ENCODE measurements at places on chromosomes 3 and 15.

- DNase-seq: no peak
These were observed 194.9 kb downstream of the ARRDC4 start for GRCh38 chr15:98155356-98155755.

- DNase-seq: no peak
These were observed 78.1 kb downstream of the LRRFIP2 start for GRCh38 chr3:37096288-37096687.

- DNase-seq: no peak
These were observed 96.7 kb upstream of the KCNMB2 start for GRCh38 chr3:178439504-178439903.

DNA sequence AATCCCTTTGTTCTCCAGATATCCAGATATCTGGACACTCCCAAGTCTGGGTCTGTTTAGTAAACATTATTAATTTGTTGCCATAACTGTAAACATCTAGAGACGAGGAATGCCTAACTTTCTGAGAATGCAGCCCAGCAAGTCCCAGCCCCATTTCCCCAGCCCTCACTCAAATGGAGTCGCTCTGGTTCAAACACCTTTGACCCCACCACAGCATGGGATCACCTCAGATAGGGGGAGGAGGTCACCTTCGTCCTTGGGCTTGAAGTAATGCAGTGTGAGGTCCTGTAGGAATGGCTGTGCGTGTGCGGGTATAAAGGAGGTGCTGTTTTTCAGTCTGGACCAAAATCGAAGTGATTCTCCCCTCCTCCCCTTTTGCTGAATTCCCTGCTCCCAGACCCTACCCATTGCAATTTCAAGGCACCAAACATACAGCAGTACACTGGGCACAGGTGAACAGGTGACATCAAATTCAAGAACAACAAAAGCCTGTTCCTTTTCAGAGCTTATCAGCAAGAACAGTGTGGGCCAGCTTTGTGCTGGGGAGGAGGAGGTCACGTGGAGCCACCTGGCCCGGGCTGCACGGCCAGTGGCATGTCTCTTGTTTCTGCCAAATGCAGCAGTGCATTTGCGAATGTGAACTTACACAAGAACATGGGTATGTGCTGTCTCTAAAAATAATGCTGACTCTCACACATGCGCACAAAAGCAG, 57.5 kb upstream of the TRPM1 start:
- DNase-seq: no peak

GRCh38 chr3:9986230-9986725, 363 bp downstream of the EMC3 start:
- no peak for DNase-seq

- DNase-seq: no peak
These were observed 16.1 kb downstream of the ATP10A start for GRCh38 chr15:25847051-25847450.

- no peak for DNase-seq
These were observed 54.2 kb upstream of the RPL32 start for GRCh38 chr3:12895391-12896062.

DNA sequence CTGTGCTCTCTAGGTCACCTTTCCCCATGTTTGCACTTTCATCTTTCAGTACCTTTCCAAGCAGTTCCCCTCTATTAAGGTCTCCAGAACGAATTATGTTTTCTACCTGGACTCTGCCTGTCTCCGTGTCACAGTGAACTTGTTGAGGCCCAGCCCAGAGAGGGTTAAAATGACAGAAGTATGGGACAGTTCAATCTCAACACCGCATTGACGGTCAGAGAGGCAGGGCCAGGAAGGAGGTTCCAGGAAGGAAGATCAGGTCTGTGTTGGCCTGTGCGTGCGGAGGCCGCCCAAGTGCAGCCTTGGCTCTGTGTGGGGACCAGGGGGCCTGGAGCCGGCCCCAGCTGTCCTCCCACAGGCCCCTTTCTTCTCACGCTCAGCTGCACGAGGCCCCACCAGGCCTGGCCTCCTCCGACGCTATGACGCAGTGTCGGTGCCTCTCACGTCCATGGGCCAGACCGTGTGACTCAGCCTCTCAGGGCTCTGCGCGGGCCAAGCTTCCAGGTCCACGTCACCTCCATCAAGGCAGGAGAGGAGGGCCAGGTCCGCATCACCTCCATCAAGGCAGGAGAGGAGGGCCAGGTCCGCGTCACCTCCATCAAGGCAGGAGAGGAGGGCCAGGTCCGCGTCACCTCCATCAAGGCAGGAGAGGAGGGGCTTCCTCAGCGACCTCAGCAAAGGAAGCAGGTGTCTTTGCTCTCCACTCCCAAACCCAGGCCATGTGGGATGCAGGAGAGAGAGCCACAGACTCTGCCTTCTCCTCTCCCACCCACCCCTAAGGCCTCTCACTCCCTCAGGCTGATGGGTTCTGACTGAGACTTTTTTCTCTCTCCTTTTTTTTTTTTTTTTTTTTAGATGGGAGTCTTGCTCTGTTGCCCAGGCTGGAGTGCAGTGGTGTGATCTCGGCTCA, 83.1 kb downstream of the CPN2 start:
- no peak for DNase-seq

DNA sequence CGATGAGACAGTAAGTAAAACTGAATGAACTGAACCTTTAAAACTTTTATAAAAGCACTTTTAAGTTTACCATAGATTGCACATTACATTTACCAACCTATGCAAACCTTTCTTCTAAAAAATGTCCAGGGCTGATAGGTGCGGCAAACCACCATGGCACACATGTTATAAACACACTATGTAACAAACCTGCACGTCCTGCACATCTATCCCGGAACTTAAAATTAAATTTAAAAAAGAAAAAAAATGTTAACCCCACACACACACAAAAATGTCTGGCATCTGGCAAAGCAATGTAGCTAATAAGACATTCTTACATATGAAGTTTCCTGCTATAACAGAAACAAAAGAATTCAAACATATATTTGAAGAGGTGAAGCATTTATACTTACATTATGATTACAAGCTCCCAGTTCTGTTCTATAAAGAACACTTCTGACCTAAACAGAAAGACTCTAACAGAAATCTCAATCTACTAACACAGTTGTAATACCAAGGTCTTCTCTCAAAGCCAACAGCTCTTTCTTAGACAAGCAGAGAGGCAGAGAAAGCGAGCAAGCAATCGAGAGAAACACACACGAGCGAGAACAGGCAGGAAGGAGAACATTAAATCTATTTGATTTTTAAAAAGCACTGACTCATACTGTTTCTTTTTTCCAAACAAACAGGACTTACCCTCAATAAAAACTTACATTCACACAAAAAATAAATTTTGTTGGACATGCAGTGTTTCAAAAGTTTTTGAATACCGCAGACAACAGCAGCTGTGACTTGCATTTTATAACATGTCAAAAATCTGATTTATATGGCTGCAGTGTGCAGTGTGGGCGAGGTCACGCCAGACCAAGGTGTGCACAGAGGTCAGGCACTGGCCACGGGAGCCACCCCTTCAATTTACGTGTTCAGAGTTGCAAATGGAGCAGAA, at the start of gene NRG4:
Gene NRG4, minus strand, starts transcription at position 798 of the 925 bp plus-strand sequence. CDS start 1,194 bp downstream, outside the sequence.
- DNase-seq: no peak

DNA sequence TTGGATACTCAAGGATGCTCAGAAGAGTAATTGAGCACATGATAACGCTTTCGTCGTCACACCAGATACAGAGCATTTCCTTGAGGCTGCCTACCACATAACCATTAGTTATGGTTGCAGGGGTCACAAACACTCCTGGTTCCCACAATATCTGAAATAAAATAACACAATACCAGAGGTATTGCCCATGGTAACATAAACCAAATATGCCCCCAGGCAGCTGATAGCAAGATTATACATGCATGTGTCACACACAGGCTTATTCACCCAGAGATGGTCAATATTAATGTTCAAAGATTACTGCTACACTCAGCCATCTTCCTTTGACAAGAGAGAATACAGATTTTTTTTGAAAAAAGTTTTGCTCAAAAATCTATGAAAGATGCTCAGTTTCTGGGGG, 7.3 kb downstream of the RPL39L start:
- no peak for DNase-seq

GRCh38 chr3:97896547-97896946, 74.7 kb downstream of the CRYBG3 start:
- DNase-seq: no peak

DNA sequence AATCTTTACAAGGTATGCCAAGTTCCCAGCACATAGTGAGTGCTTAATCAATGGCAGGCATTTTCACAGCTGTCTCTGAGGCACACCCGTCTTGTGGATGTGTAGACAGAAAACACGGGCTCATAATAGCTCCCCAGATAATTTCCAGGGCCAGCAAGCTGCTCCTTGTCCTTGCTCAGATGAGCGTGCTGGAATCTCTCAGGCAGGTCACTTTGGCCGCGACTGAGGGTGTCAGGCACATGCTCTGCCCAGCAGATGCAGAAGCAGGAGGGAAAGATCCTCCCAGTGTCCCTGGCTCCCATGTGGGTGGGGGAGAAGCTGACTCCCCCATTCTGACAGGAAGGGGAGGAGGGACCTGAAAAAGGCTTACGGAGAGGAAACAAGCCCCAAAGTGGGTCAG, 35.6 kb upstream of the SLC6A1 start:
- no peak for DNase-seq

GRCh38 chr3:158671821-158672214, 630 bp downstream of the LXN start:
- no peak for DNase-seq

DNA sequence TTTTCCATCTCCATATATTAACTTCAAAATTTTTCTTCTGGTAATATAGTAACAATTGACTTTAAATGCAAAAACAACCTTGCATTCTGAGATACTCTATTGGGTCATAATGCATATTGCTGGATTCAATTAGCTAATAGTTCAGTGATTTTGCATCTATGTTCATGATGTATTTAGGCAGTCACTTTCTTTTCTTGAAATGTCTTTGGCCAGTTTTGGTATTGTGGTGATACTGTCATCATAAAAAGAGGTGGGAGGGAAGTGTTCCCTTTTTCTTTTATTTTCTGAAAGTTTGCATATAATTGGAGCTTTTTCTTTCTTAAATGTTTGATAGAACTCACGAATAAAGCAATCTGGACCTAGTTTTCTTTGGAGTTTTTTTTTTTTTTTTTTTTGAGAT, 67.4 kb upstream of the ZNF148 start:
- no peak for DNase-seq

DNA sequence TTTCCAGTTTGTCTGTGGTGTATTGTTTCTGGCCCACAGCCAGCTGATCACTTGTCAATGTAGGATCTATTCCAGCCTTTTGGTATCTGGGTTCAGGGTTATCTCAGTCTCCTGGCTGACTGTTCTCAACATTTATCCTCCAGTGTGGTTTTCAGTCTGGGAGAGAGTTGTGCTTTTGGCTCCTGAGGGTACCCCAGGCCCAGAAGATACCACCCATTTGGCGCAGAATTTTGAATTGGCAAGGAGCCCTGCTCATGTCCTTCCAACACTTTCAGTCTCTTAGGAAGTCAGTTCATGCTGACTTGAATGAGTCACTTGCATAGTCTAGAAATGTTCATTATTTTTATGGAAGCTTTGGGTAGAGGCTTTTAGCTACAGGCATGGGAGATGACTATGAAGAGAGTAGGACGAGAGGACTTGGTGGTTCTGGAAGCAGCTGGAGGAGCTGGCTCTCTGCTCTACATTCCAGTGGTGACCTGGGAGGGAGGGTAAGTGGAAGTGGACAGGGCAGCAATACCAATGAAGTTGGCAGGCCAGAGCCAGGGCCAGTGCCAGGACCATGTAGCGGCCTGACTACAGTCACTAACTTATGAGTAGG, 7.2 kb downstream of the POLR2H start:
- DNase-seq: no peak

GRCh38 chr3:42492508-42493080, 9.8 kb upstream of the VIPR1 start:
- DNase-seq: no peak

- no peak for DNase-seq
These were observed 1.1 kb downstream of the BAHD1 start for GRCh38 chr15:40441565-40442531.

GRCh38 chr3:58379351-58380073, 46.8 kb downstream of the PXK start:
- DNase-seq: no peak

DNA sequence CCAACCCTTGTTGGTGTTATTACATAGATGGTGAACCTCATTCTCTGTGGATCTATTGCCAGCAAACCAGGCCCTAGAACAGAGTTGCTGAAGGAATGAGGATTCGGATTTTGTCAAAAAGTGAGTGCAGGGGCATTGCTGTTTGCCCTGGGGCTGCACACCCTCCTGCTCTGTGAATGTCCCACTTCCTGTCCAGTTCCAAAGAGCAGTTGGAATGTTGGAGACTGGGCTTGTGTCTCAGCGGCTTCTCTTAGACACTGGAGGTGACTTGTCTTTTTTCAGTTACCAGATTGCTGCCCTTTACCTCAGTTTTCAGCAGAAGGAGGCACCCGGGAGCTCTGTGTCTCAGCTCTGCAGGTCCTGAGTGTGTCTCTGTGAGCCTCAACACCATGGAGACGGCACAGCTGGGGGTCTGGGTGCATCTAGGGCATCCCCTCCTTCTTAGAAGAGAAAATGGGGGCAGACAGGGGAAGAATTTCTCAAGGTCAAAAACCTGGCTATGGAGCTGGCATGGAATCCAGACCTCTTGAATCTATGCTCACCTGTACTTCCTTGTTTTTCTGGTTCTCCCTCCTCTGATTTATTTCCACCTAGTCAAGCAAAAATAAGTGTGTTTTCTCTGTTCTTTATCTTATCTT, 46.3 kb downstream of the LIMD1 start:
- DNase-seq: no peak

DNA sequence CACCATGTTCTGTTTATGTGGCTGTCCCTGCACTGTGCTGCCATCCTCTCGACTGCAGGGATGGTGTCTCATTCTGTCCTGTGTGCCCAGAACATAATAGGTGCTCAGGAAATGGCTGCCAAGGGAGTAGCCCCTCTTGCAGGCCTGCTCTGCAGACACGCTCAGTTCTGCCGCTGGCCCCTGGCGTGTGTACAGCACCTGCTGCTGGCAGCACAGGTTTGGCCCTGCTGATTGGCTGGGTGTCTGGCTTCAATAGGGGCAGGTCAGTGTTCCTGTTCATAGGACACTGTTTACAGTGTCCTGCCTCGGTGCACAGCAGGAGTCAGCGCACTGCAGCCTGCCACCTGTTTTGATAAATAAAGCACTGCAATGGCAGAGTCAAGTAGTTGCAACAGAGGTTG, 146.9 kb downstream of the DNAJB8 start:
- DNase-seq: no peak

GRCh38 chr3:175620532-175620931, 761.4 kb downstream of the NAALADL2 start:
- no peak for DNase-seq
